Naive thymus-derived CD8-positive, alpha-beta T cell (primary cell): ENCODE measurements at places on chromosomes 3 and 15.
A peak's percentile ranks its signal among the peaks of the same experiment; 100 is the strongest.

DNA sequence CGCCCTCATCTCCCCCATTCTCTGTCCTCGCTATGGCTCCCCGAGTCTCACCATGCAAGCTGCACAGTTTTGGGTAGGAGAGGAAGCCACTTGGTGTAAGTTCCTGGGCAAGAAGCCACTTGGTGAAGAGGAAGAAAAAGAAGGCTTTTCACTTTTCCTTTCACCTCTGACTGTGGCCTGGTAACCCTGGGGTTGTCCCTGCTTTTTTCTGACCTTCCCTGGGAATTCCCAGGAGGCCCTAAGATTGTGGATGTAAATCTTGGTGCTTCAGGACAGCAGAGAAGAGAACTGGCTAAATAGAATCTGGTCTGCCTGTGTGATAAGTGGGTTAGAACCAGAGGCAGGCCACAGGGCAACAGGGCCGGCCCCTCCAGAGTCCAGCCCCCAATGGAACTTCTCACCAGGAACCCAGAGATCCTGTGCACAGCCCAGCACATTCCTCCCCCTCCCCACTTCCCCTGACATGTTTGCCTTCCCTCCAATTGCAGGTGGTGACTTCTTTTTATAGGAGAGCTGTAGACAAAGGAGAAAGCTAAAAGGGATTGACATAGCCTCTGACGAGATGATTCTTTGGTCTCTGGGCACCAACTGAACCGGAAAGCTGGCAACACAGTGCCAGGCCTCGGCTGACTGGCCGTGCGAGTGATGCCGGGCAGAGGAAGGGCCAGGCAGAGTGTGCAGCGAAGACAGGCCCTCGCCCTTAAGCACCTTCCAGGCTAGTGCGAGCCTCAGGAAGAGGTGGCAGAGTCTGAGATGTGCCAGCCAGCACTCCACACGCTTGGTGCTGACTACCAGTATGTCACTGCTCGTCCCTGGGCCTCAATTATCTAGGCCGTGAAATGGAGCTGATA, 19.4 kb upstream of the SKOR1 start:
- no peak for DNase-seq
- H3K36me3 ChIP-seq: no peaks in the 10 kb centered on the region
- H3K4me3 ChIP-seq: no peak overlapping the region

DNA sequence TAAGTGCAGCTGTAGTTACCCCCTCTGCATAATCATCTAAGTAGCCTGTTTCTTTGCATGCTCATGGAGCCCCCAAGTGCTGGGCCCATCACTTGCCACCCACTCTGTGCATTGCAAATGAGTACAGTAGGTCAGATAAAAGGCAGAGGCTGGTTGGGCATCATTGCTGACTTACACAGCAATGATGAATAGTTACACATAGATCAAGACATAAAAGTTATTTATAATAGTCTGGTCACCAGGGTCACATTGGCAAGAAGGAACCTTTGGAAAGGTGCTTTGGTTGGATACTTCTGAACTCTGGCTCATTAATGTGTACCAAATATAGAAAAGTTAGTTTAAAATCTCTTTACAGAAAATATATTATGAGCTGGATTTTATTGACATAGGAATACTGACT, 111.6 kb downstream of the MITF start:
- no peak for DNase-seq
- H3K4me3 ChIP-seq: no peak overlapping the region
- H3K27me3 ChIP-seq: no peaks in the 10 kb centered on the region

DNA sequence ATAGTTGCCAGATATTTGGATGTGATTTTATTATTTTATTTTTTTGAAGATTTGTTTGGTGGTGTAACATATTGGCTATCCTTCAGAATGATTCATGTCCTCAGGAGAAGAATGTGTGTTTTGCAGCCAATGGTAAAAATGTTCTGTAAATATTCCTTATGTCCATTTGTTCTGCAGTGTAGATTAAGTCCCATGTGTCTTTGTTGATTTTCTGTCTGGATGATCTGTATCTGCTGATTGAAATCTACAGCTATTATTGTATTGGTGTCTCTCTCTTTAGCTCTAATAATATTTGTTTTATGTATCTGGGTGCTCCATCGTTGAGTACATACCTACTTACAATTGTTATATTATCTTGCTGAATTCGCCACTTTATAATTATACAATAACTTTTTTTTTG, 1641.7 kb downstream of the OTOL1 start:
- DNase-seq: no peak
- no peaks in the 10 kb centered on the region for H3K36me3 ChIP-seq
- no peak overlapping the region for H3K4me3 ChIP-seq
- no peak overlapping the region for H3K27ac ChIP-seq

GRCh38 chr3:176964661-176965060, 232.6 kb downstream of the TBL1XR1 start:
- no peak for DNase-seq
- H3K27ac ChIP-seq: no peak overlapping the region
- H3K4me3 ChIP-seq: no peak overlapping the region
- no peaks in the 10 kb centered on the region for H3K36me3 ChIP-seq
- H3K4me1 ChIP-seq: no peaks in the 10 kb centered on the region

- H3K4me3 ChIP-seq: peak within 1 kb of the TSS; percentile 98
- no peaks in the 10 kb centered on the region for H3K27me3 ChIP-seq
- peak within 1 kb of the TSS; percentile 98 for H3K27ac ChIP-seq
- H3K36me3 ChIP-seq: peaks cover 9% of the 10 kb centered on the region
- DNase-seq: peak; percentile 78
Observed at GRCh38 chr3:50088725-50089608, at the start of gene RBM5. Gene RBM5 (plus strand): TSS chr3:50088919. CDS start chr3:50090435, 1,516 bp downstream.

GRCh38 chr3:64266065-64266931, 41.0 kb upstream of the PRICKLE2 start:
- H3K4me1 ChIP-seq: no peaks in the 10 kb centered on the region
- peaks cover 33% of the 10 kb centered on the region for H3K27me3 ChIP-seq
- no peaks in the 10 kb centered on the region for H3K36me3 ChIP-seq
- no peak overlapping the region for H3K27ac ChIP-seq
- no peak for DNase-seq

- peaks cover 3% of the 10 kb centered on the region for H3K4me1 ChIP-seq
- H3K27me3 ChIP-seq: peaks cover 18% of the 10 kb centered on the region
- DNase-seq: no peak
- H3K36me3 ChIP-seq: no peaks in the 10 kb centered on the region
Observed at GRCh38 chr3:13143381-13144004, 70.3 kb upstream of the IQSEC1 start.

GRCh38 chr3:62817678-62818077, 57.5 kb downstream of the CADPS start:
- H3K27me3 ChIP-seq: no peaks in the 10 kb centered on the region
- no peaks in the 10 kb centered on the region for H3K36me3 ChIP-seq

DNA sequence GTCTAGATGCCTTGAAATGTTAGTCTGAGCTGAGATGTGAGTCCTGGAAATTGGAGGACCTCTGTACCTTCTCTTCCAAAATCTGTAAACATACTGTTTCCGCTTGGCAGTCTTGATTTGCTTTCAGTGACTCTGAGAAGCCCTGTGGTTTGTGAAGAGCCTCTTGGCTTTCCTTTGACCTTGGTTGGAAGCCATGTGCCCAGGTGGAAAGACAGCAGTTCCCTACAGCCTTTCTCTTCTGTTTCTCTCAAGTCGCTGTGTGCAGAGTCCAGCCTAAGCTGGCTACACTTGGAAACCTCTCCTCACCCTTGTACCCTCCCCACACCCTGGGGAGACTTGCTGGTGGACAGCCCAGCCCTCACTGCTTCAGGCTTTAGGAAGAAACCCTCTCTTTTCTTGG, 129.8 kb upstream of the CTDSPL start:
- peaks cover 7% of the 10 kb centered on the region for H3K4me1 ChIP-seq
- peaks cover 20% of the 10 kb centered on the region for H3K27me3 ChIP-seq
- no peak overlapping the region for H3K4me3 ChIP-seq
- no peak overlapping the region for H3K27ac ChIP-seq
- no peak for DNase-seq

DNA sequence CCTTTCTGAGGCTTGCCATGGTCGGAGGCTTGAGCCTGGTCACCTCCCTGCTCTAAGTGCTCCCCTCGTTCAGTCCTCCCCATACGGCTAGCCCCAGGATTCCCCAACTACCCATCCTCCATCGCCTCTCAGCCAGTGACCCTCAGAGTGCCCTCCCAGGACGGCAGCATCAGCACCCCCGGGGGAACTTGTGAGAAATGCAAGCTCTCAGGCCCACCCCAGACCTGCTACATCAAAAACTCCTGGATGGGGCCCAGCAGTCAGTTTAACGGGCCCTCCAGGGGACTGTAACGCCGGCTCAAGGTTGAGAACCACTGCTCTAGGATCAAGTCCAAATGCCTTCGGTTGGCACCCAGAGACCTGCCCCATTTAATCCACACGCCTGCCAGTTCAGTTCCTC, 6.9 kb downstream of the ADAMTS17 start:
- H3K4me1 ChIP-seq: peaks cover 84% of the 10 kb centered on the region
- DNase-seq: no peak
- H3K27ac ChIP-seq: no peak overlapping the region
- peaks cover 8% of the 10 kb centered on the region for H3K27me3 ChIP-seq

GRCh38 chr3:71784201-71784913, 591 bp downstream of the PROK2 start:
- no peaks in the 10 kb centered on the region for H3K36me3 ChIP-seq
- H3K27me3 ChIP-seq: peaks cover 74% of the 10 kb centered on the region
- DNase-seq: no peak
- H3K4me3 ChIP-seq: peak overlapping the region; percentile 77
- peaks cover 27% of the 10 kb centered on the region for H3K4me1 ChIP-seq
- no peak overlapping the region for H3K27ac ChIP-seq

DNA sequence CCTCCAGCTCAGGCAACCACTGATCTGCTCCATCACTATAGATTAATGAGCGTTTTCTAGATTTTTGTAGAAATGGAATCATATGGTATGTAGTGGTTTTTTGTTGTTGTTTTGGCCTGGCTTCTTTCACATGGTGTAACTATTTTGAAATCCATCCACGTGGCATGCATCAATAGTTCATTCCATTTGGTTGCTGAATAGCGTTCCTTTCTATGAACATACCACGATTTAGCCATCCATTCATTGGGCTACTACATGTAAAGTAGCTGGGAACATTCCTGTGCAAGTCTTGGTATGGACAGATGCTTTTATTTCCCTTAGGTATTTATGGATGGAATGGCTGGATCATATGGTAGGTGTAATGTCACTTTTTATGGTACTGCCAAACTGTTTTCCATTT, 10.7 kb upstream of the CHSY1 start:
- peaks cover 6% of the 10 kb centered on the region for H3K27me3 ChIP-seq
- H3K27ac ChIP-seq: no peak overlapping the region
- no peak overlapping the region for H3K4me3 ChIP-seq
